ENCODE measurements at places on chromosomes 12 and 14. TPM values are rescaled to one million over a fixed set of nuclear protein-coding genes. Genes with fewer than 3 reads are reported as not detected.
A peak's percentile ranks its signal among the peaks of the same experiment; 100 is the strongest.

- ATAC-seq: no peak
Measured at GRCh38 chr12:22691319-22691718, 66.3 kb downstream of the ETNK1 start.

The ZNF219 gene
- 44.1 TPM for total RNA-seq

GRCh38 chr14:75845136-75845804, 136.5 kb downstream of the TGFB3 start:
- ATAC-seq: no peak

DNA sequence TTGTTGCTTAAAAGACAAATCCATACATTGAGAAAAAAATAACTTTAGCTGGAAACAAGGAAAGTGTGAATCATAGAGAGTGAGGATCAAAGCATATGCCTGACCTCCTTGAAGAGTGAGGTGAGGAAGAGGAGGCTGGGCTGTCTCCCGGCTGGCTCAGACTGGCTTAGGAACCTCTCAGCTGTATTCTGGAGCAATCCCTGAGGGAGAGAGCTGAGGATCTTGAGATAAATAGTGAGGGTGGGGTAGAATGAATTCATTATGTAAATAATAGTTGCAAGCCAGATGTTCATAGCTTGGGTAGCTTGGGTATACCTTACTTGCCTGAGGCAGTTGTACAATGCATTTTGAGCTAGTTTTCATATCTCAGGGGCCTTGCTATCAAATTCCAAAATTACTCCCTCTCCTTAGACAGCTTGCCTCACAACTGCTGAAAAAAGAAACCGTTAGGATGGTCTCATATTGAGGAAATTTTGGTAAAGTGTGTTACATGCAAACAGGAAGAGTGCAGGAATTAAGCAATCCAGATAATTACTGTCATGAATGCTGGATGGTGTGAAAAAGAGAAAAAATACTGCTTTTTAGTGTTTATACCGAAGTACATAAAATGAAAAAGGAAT, 30.5 kb upstream of the SLC15A5 start:
- peak; percentile 34 for ATAC-seq

The NUDT4 gene
- total RNA-seq: 75.1 TPM

DNA sequence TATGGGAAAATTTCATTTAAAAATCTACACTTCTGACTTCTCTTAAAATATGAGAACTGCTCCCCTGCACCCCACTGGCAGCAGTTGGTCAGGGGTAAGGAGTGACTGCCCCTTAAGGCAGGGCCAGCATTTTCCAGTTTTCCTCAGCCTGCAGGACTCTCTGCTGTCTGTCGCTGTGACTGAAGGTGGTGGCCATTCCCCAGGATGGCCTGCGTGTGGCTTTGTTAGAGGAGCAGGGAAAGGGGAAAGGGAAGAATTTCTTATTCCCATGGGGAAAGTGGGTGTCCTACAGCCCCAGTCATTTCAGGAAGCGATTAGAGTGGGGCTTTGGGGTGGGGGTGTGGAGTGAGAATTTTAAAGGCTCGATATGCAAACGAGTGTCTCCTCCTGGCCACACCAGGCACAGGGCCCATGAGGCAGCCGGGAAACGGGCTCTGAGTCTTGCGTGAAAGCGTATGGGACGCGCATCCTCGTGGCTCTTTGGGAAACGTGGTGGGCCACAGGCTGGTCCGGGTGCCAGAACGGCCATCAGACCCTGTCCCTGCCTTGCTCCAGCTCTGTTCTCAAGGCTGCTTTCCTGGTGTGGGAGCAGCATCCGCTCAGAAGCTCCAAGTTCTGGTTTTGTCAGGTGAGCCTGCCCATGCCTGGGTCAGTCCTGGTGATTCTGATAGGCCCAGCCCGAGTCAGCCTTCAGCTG, 23.5 kb downstream of the ADGRD1 start:
- no peak for ATAC-seq

DNA sequence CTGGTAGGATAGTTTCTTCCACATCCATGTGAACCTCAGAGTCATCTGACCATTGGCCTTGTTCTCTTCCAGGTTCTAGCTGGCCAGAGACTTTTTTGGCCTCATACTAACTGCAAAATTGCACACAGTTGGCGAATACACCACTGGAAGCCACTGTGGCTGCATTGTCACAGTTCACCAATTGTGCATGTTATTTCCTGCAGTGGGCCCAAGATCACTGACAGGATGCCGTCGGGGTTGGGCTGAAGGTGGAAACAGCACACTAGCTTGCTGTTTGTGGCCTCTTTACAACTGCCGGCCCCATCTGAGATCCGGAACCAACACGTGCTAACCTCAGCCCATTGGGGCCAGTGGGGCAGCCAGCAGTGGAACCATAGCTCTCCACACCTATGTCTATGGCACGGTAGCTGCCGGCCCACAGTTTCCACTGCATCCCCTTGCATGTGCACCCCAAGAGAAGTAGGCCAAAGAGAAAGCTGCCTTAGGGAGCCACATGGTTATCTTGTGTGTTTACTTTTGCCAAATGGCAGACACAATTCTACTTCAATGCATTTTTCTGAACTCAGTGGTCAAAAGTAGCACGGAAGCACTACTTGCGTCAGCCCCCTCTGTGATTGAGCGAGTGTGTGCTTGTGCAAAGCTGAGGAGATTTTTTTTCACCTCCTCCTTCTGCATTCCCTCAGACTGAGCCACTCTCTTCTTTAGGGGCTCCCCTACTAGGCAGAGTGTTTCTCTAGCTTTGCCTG, 464.0 kb downstream of the RAD51B start:
- ATAC-seq: no peak

The LRRC10 gene
- total RNA-seq: 0.14 TPM

The SLC38A4 gene
- total RNA-seq: 0.27 TPM

DNA sequence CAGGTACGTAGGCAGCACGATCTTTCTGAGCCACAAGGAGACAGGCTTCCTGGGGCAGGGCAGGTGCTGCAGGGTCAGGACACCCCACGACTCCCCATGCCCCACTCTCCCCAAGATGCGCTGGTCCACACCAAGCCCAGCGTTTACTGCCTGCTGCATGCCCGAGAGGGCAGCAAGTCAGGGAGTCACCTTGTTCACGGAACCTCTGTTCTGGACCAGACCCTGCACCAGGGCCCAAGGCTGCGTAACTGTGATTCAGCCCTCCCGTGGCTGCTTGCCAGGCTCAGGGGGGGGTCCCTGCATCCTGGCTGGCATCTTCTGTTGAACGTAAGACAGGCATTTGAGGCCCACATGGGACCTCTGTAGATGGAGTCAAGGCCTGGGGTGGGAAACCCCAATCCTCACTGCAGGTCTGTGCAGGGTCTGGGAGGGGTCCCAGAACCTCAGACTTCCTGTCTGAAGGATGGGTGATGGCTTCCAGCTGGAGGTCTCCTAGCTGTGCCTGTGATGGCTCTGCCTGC, 228.6 kb upstream of the RTL1 start:
- no peak for ATAC-seq

GRCh38 chr12:5587711-5588121, 155.8 kb downstream of the NTF3 start:
- ATAC-seq: no peak

DNA sequence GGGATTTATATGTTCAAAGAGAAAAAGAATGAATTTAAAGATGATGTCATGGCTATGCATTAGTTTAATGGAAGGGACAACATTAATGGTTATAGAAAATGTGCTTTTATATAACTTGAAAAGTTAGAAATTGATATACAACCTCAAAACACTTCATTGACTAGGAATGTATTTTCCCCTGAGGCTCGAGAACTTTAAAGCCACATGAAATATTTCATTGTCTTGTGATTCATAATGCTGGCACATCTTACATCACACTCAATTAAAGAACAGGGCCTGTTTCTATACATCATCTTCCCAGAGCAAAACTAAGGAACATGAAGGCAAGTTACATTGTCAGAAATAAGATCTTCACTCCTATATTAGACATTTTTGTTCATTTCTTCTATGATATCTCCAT, 35.2 kb upstream of the PAWR start:
- no peak for ATAC-seq

DNA sequence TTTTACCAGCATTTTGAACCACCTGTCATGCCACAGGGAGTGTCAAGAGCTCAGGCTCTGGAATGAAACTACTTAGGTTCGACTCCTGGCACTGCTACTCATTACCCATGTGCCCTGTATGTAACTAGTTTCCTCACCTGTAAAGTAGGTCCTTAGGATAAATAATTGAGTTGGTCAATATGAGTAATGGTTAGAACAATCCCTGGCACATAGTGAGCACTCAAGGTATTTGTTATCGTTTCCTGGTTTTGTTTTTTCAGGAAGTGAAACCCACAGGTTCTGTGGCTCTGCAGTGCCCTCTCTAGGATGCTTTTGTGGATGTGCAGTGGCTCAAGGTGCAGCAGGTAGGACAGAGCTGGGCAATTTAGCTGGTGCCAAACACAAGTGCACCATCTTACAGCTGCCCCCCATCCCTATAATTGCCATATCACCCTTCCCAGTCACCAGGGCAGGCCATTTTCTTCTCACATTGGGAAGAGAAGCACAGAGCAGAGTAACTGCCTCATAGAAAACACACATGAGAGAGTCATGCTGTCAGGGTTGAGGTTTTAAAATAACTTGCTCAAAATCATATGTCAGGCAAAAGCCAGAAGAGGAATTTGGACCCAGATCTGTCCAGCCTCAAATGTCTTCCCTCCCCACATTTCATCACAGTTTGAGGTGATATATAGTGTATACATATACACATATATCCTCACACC, 297.5 kb downstream of the RPAP3 start:
- ATAC-seq: no peak

- ATAC-seq: no peak
Measured at GRCh38 chr12:51908876-51909592, 1.7 kb downstream of the ACVRL1 start.
